MCF 10A (cell line): ENCODE measurements at places on chromosomes 3 and 15. TPM values are rescaled to one million over a fixed set of nuclear protein-coding genes. Genes with fewer than 3 reads are reported as not detected.

GRCh38 chr3:150267288-150267687 is 140.8 kb upstream of the TSC22D2 start:
- DNase-seq = no peak

DNA sequence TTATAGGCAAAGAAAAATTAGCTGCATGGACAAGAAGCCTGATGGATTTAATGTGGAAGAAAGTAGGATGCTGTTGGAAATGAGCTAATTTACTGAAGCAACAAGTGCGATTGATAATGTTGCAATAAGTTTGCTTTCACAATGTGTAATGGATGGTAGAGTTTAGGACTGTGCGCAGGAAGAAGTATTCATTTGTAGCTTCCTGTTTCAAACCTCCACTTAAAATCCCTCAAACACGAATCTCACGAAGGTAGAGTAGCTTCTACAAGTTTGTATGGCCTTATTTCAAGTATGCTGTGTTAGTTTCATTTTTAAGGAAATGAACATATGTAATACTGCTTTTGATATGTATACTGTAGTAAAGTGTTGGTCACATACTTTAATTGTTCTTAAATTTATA is 42.3 kb downstream of the KCNH8 start:
- DNase-seq = no peak

DNA sequence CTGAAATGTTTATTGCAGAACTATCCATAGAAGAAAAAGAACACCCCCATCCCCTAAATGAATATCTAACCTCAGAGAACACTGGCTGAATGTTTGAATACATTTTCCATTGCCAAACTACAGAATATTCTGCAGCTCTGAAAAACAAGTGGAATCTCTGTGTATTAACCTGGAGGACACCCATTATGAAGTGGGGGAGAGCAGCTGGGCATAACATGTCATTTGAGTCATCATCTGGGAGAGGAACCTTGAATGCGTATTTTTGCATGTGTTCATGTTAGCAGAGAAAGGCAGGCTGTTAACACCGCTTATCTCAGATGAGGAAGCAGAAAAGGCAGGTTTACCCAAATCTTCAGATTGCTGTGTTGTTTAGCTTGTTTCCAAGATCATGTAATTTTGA is 31.5 kb downstream of the ESYT3 start:
- no peak for DNase-seq

DNA sequence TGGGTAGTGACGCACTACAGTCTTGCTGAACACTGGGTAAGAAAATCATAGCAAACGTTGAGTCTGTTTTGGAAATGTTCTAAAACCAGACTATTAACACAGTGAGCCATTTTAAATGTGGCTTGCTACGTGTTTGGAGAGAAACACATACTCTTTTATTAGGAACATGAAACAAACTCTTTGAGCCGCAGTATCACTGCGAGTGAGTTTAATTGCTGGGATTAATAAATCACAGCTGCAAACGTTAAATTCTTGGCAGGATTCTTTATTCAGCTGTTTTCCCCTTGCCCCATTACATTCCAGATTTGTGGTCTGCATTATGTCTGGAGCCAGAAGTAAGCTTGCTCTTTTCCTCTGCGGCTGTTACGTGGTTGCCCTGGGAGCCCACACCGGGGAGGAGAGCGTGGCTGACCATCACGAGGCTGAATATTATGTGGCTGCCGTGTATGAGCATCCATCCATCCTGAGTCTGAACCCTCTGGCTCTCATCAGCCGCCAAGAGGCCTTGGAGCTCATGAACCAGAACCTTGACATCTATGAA is 33.6 kb downstream of the BTD start:
- no peak for DNase-seq

DNA sequence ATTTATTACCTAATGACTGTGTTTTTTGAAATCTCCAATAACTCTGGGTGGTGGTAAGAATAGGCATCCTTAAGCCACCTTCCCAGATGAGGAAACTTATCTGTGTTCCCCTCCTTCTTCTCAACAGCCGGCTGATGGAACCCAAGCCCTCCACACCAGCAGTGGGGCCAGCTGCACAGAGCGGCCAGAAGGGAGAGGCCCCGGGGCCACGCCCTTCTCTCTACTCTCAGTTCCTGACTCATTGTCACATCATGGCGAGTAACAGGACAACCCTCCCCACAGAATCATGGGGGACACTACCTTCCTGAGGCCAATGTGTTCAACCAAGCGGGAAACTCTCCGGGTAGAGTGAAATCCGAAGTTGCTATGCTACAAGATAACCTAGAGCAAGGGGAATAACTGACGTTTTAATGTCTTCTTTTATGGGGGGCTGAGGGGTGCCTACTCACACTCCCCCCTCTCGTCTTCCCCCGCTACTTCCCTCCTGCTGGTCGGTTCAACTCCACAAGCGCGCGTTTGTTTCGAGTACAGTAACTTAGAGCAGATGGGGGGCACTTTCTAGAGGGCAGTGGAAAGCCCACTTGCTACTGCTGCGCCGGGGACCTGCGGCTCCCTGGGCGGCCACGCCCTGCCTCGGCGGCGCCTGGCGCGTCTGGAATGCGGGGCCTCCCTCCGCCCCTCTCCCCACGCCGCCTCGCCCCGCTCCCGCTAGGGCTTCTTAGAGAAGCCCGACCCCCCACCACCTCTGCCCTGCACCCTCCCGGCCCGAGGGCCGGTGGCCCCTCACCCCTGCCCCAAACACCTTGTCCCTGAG is 621 bp downstream of the ANXA2 start:
- peak; percentile 83 for DNase-seq

- no peak for DNase-seq
Observed at GRCh38 chr3:18469775-18470174, 44.6 kb upstream of the SATB1 start.

- no peak for DNase-seq
Observed at GRCh38 chr3:127387556-127388153, 99.8 kb upstream of the PRR20G start.

DNA sequence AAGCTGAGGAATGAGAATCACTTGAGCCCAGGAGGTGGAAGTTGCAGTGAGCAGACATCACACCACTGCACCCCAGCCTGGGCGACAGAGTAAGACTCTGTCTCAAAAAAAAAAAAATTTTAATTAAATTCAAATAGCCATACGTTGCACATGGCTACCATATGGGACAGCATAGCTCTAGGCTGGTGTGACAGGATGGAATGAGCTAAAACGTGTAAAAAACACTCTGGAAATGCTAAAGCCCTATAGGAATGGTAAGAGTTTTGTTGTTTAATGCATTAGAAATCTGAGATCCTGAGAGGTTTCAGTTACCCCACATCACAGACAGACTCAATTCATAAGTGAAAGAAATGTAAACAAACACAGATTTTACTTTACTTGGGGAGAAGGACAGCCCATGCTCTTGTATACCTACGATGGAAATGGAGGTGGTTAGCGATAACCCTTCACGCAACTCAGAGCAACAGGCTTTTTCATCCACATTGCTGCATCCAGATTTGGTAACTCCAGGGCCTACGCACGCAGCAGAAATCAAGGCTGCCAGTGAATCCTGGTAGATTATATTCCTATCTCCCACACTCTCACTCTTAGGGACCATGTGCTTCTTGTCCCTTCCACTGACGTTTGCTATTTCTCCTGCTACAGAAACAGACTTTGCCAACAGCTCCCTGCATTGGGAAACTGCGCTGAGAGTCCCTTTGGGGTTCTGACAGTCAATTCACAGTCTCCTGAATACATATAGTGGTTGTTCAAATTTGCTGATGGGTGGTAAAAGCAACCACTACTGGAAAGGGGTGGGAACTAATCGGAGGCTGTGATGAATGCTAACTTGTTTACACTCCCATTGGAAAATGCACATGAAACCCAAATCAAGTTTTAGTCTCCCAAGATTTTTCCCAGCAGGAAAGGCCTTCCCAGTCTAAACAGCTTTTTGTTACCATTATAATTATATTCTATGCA is 3.1 kb downstream of the SH3BP5 start:
- no peak for DNase-seq

DNA sequence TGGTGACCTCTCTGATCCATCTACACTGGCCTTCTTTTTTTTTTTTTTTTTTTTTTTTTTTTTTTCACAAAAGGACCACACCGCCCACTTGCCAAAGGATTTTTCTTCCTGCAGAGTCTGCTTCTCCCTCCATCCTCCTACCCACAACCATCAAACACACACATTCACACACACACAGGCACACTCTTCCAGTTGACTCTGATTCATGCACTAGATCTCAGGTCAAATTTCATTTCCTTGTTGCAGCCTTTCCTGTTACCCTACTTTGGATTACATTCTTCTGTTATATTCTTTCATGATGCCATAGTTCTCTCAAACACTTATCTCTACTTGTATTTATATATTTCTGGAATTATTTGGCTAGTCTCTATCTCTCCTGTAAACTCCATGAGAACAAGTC is 133.9 kb downstream of the STAC start:
- no peak for DNase-seq

- no peak for DNase-seq
Observed at GRCh38 chr15:65338366-65338765, 33.9 kb downstream of the RNU5B-1 start.

DNA sequence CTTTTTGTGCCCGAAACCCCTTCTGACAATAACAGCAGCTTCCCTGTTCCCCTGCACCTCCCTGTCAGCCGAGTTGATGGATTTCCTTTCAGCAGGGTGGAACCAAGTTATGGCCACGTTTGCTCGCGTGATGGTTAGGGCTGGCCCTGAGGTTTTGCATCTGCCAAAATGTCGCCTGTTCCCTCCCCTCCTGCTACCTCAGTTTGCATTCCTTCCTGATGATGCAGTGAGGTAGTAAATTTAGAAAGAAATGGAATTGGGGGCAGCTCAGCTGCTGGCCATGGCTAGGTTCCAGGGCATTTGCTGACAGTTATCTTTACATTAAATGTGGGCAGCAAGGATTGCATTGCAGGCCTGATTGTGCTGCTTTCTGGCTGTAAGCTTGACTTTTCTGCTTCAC is 13.2 kb downstream of the LIMD1 start:
- DNase-seq = no peak

DNA sequence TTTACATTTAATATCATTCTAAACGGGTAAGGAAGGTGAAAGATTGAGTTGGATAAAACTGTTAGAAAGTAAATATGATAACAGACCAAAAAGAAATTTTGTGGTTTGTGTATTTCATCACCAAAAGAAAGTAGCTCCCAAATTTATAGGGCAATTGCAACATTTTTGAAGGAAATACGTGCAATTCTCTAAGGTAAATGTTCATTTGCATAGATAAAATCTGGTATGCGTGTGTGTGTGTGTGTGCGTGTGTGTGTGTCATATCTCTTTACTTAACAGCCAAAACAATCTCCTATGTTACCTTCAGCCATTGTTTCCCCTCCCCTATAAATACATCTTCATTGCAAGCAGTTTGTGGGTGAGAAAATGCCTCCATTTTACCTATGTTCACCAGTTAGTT is 208.4 kb downstream of the TNIK start:
- DNase-seq = peak; percentile 58

GRCh38 chr3:128554465-128555097 is 61.6 kb upstream of the GATA2 start:
- no peak for DNase-seq

GRCh38 chr3:101730839-101731238 is 6.4 kb downstream of the CEP97 start:
- no peak for DNase-seq

- peak; percentile 13 for DNase-seq
Observed at GRCh38 chr3:182105875-182106274, 394.1 kb downstream of the SOX2 start.

DNA sequence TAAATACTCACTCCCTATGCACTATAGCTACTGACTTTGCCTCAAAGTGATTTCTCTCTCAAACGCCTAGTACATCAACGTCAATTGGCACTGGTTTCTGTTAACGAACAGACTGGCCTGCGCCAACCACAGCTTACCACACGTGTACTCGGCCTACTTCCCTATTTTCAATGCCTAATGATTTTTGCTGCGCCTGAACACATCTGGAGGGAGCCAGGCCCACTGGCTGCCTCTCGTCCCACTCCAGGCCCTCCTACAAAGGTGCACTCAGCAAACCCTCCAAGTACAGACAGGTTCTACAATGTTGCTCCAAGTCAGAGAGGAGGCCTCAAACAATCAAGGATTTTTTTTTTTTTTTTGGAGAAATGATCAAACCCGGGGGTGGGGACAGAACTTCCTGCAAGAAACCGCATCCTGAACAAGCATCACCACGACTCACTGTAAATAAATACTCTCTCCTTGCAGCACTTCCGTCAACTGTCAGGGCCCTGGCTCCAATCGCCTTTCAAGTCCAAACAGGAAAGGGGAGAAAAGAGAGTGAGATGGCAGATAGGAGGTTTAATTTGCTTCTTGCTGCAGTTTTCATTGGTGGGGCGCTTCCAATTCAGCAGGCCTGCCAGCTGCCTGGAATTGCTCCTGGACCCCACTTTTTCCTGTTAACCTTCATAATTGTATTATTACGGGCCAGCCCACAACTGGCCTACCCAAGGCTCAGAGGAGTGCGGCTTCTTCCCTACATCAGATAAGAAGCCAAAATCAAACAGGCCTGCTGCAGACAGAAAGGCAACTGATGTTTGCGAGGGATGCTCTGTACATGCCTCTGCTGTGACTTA is 139.3 kb downstream of the FOXP1 start:
- DNase-seq = peak; percentile 91

DNA sequence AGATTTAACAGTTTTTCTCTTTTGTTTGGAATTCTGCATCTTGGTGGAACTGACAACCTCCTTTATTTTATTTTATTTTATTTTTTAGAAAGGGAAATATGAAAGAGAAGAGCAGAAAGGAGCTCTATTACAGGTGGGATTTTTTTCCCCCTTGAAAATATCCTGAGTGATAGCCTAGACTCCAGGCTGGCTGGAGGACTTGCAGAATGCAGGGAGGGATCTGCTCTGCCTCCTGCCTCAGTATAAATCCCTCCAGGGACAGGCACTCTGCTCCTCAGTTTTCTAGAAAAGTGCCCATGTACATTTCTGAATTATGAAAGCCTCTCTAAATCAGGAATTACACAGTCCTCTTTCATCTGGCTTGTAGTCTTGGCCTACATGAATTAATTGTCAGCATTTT is 173.7 kb downstream of the TMEM108 start:
- no peak for DNase-seq

- no peak for DNase-seq
Observed at GRCh38 chr3:33921608-33922007, 123.2 kb downstream of the PDCD6IP start.

The TERC gene
- 2.9 and 7.9 TPM in 2 replicates for total RNA-seq

The CLRN1 gene
- not detected in 2 replicates for total RNA-seq

The SEC22C gene
- total RNA-seq = 52.1 and 55.7 TPM in 2 replicates

The CRYGS gene
- total RNA-seq = 3.2 and 4.0 TPM in 2 replicates

The BUB1B gene
- 24.4 and 30.9 TPM in 2 replicates for total RNA-seq

The POTEB2 gene
- total RNA-seq = not detected in 2 replicates

The RETNLB gene
- not detected in 2 replicates for total RNA-seq

The CCNB2 gene
- 25.7 and 54.1 TPM in 2 replicates for total RNA-seq

The ALPK3 gene
- total RNA-seq = 0.07 and 0.10 TPM in 2 replicates

The PDCD7 gene
- 26.3 and 31.0 TPM in 2 replicates for total RNA-seq
